Activated naive CD8-positive, alpha-beta T cell treated with anti-CD3 and anti-CD28 coated beads, Interleukin-2, amount 10 ng/mL, durations not matched to agents 7 days and 5 days (primary cell): ENCODE measurements at places on chromosomes 1 and 21. TPM values are rescaled to one million over a fixed set of nuclear protein-coding genes. Genes with fewer than 3 reads are reported as not detected.

- H3K36me3 ChIP-seq = no peaks in the 10 kb centered on the region
- no peak for DNase-seq
- peaks cover 6% of the 10 kb centered on the region for H3K27me3 ChIP-seq
- H3K4me3 ChIP-seq = no peak overlapping the region
Measured at GRCh38 chr1:78101514-78101913, 55.7 kb downstream of the GIPC2 start.

NPL gene
- total RNA-seq = 5.6 TPM

GRCh38 chr1:116900471-116901365 is 9.0 kb upstream of the PTGFRN start:
- no peaks in the 10 kb centered on the region for H3K36me3 ChIP-seq
- no peak overlapping the region for H3K27ac ChIP-seq
- no peaks in the 10 kb centered on the region for H3K4me1 ChIP-seq
- H3K4me3 ChIP-seq = no peak overlapping the region
- peaks cover 19% of the 10 kb centered on the region for H3K27me3 ChIP-seq
- DNase-seq = no peak

GRCh38 chr1:8031176-8031785 is 5.2 kb upstream of the ERRFI1 start:
- peaks cover 27% of the 10 kb centered on the region for H3K27me3 ChIP-seq
- H3K4me1 ChIP-seq = peaks cover 7% of the 10 kb centered on the region
- H3K27ac ChIP-seq = no peak overlapping the region
- no peak for DNase-seq
- H3K4me3 ChIP-seq = no peak overlapping the region

UQCRH gene
- 250 TPM for total RNA-seq

DISC1 gene
- 11.2 TPM for total RNA-seq

SYDE2 gene
- total RNA-seq = 4.6 TPM

OR2T10 gene
- not detected for total RNA-seq

FBXO28 gene
- total RNA-seq = 32.3 TPM

- no peaks in the 10 kb centered on the region for H3K36me3 ChIP-seq
- peak within 1 kb of the TSS; percentile 86 for H3K4me3 ChIP-seq
- peaks cover 37% of the 10 kb centered on the region for H3K4me1 ChIP-seq
- no peaks in the 10 kb centered on the region for H3K27me3 ChIP-seq
Measured at GRCh38 chr21:45074048-45074817, at the start of gene ADARB1. TSS of gene ADARB1 (plus strand) at chr21:45074580. CDS start at chr21:45171657, 97,077 bp downstream.

COQ8A gene
- total RNA-seq = 30.2 TPM

DNA sequence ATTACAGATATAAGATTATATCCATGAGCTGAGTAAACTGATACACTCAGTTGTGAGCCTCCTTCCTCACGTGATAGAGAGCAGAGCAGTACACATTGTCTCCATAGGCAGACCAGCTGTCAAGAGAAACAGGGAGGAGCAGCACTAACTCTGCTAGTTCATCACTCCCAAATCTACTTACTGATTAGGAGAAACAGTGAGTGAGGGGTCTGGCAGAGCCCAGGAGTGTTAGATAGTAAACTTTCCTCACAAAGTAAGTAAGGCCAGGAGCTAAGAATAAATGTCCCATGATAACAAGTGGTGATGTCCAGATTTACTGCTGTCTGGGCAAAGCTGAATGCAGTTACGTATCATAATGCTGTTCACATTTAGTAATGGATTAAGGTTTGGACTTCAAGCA is 168.6 kb upstream of the KCNK2 start:
- no peaks in the 10 kb centered on the region for H3K36me3 ChIP-seq
- no peak overlapping the region for H3K27ac ChIP-seq
- DNase-seq = no peak
- no peak overlapping the region for H3K4me3 ChIP-seq

S100A10 gene
- total RNA-seq = 544 TPM

- DNase-seq = no peak
- peaks cover 29% of the 10 kb centered on the region for H3K4me1 ChIP-seq
- H3K36me3 ChIP-seq = peaks cover 36% of the 10 kb centered on the region
- H3K4me3 ChIP-seq = no peak overlapping the region
- H3K27ac ChIP-seq = no peak overlapping the region
Measured at GRCh38 chr1:183487674-183488442, 15.6 kb downstream of the SMG7 start.

DNA sequence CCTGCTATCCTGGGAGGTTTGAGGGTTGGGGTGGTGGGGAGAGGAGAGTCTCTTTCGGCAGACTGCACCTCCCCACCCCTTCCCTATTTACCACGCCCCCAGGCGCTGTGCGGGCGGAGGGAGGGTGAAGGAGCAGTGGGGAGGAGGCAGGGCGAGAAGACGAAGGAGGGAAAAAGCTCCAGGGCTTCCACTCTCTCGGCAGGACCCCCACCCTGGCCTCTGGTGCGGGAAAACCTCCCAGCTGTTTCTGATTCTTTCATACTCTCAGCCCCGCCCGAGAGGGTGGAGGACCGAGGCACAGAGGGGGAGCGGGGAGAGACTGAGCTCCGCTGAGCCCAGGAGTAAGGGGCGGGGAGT is 866 bp upstream of the WNT2B start:
- H3K27ac ChIP-seq = no peak overlapping the region
- peaks cover 1% of the 10 kb centered on the region for H3K4me1 ChIP-seq
- peak overlapping the region; percentile 75 for H3K4me3 ChIP-seq
- no peaks in the 10 kb centered on the region for H3K36me3 ChIP-seq
- DNase-seq = no peak
- H3K27me3 ChIP-seq = peaks cover 61% of the 10 kb centered on the region

DNA sequence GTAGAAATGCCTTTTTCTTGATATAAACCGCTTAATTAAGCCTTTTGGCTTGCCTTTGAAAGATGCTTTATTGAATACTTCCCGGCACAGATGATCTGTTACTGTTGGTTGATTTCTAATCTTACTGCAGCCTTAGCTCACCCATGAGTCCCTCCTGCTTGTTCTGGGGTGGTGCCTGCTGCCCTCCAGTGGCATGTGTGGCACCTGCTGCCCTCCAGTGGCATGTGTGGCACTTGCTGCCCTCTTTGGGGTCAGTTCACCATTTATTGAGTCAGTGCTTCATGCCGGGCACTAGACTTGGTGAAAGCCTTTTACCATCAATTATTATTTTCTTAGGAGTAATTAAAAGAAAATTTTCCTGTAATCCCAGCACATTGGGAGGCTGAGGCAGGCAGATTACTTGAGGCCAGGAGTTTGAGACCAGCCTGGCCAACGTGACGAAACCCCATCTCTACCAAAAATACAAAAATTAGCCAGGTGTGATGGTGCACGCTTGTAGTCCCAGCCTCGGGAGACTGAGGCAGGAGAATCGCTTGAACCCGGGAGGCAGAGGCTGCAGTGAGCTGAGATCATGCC is 54.3 kb downstream of the ADARB1 start:
- H3K4me3 ChIP-seq = no peak overlapping the region
- H3K27me3 ChIP-seq = no peaks in the 10 kb centered on the region
- H3K27ac ChIP-seq = peak overlapping the region; percentile 46
- peaks cover 9% of the 10 kb centered on the region for H3K36me3 ChIP-seq
- DNase-seq = peak; percentile 76

DNA sequence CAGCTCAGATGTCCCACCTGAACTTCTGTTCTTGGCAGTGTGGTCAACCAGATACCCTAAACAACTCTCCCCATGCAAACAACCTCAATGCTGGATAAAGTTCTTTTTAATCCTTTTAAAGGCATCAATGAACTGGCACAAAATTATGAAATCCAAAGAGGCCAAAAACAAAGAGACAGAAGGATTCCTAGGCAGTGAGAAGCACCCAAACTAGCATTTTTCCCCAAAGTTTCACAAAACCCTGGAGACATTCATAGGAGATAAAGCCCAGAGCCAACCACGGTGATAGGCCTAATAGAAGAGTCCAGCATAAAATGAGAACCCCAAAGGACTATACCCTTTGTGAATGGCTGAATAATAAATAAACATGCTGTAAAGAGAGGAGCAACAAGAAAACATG is 50.7 kb downstream of the MATN1 start:
- no peaks in the 10 kb centered on the region for H3K4me1 ChIP-seq
- no peak overlapping the region for H3K27ac ChIP-seq
- no peak for DNase-seq
- peaks cover 12% of the 10 kb centered on the region for H3K27me3 ChIP-seq
- H3K36me3 ChIP-seq = peaks cover 3% of the 10 kb centered on the region
- H3K4me3 ChIP-seq = no peak overlapping the region

DNA sequence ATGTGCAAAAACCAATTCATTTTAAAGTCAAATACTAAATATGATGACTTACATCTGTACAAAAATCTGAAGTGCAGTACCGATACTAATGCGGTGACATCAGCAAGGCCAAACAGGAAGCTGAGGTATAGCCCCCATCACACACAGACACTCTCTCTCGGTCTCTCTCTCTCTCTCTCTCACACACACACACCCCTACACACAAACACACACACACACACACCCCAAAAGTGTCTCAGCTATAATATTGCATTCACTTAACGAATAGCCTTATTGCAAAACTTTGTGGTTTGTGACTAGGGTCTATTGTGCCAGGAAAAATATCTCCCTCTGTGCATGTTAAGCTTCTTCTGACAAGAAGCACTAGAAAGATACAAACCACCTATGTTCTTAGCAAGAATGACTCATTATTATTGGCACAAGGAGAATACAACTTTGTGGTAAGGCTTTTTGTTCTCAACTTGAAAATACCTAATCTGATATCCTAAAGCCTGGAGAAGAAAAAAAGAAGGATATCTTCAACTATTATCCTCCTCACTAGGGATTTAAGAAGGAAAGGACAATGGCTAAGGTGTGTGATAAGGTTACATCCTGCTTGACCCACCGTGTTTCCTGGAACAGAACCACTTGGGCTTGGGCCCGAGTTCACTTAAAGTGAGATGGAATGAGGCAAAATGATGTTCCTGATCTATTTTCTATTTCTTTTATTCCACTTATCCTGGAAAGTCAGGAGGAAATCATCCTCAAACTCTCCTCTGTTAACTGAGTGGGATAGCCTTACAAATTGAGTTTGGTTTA is 107.1 kb downstream of the NIBAN1 start:
- peak overlapping the region; percentile 43 for H3K4me3 ChIP-seq
- H3K4me1 ChIP-seq = peaks cover 28% of the 10 kb centered on the region
- no peaks in the 10 kb centered on the region for H3K27me3 ChIP-seq
- peaks cover 16% of the 10 kb centered on the region for H3K36me3 ChIP-seq

DNA sequence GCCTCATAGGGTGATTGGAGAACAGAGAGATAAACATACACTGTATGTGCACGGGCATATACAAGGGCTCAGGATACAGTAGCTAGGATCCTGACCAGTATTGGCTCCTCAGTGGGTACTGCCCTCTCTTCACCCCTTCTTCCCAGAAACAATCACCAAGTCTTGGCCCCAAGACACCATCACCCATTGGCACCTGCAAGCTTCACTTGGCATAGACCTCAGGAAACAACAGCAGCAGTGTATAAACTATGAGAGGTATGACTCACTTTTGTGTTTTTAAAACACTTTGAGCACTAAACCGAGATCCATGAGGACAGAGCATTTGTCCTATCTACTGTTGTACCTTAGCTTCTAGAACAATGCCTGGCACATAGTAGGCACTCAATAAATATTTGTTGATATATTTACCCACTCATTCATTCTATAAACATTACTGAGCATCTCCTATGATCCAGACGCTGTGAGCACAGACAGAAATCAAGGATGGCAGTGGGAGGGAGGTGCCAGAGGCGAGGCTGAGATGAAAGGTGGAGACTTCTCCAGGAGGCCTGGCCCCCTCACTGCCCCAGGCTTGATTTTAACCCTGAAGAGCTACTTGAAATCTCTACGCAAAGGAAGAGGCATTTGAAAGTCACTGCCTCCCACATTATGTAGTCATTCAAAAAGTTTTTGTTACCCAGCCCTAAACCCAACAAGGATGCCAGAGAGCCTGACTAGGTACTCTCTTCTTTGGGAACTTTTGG is 95.2 kb downstream of the CAMK2N1 start:
- no peak for DNase-seq
- H3K4me3 ChIP-seq = no peak overlapping the region
- no peak overlapping the region for H3K27ac ChIP-seq
- H3K4me1 ChIP-seq = no peaks in the 10 kb centered on the region

- no peak overlapping the region for H3K27ac ChIP-seq
- peaks cover 25% of the 10 kb centered on the region for H3K27me3 ChIP-seq
- no peak overlapping the region for H3K4me3 ChIP-seq
- H3K4me1 ChIP-seq = no peaks in the 10 kb centered on the region
- no peaks in the 10 kb centered on the region for H3K36me3 ChIP-seq
- no peak for DNase-seq
Measured at GRCh38 chr1:86435327-86435726, 11.4 kb downstream of the CLCA2 start.

DNA sequence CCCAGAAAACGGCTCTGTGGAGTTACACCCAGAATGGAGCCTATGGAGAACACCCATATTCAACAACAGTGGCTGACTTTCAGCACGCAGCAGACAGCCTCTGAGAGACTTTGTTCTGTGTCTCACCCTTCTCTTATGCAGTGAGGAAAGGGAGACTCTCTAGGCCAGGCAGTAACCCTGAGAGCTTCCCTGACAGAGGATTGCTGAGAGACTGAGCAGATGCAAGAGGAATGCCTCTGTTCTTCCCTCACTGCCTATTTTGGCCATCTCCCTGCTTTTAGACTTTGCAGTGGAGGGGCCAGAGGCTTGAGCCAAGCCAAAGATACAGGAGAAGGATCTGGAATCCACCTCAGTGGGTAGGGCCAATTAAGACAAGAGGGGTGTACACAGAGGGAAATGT is 41.8 kb upstream of the SLC16A1 start:
- no peak overlapping the region for H3K4me3 ChIP-seq
- DNase-seq = no peak
- no peaks in the 10 kb centered on the region for H3K4me1 ChIP-seq
- peaks cover 21% of the 10 kb centered on the region for H3K36me3 ChIP-seq

LGR6 gene
- 2.7 TPM for total RNA-seq

GRCh38 chr1:64685765-64686341 is 59.0 kb upstream of the RAVER2 start:
- no peaks in the 10 kb centered on the region for H3K4me1 ChIP-seq
- H3K36me3 ChIP-seq = no peaks in the 10 kb centered on the region
- no peaks in the 10 kb centered on the region for H3K27me3 ChIP-seq
- no peak overlapping the region for H3K27ac ChIP-seq
- no peak overlapping the region for H3K4me3 ChIP-seq
- DNase-seq = no peak

- no peak overlapping the region for H3K27ac ChIP-seq
- no peak for DNase-seq
- H3K4me1 ChIP-seq = no peaks in the 10 kb centered on the region
- no peak overlapping the region for H3K4me3 ChIP-seq
- no peaks in the 10 kb centered on the region for H3K36me3 ChIP-seq
Measured at GRCh38 chr1:167573035-167573434, 19.5 kb upstream of the CREG1 start.

DNA sequence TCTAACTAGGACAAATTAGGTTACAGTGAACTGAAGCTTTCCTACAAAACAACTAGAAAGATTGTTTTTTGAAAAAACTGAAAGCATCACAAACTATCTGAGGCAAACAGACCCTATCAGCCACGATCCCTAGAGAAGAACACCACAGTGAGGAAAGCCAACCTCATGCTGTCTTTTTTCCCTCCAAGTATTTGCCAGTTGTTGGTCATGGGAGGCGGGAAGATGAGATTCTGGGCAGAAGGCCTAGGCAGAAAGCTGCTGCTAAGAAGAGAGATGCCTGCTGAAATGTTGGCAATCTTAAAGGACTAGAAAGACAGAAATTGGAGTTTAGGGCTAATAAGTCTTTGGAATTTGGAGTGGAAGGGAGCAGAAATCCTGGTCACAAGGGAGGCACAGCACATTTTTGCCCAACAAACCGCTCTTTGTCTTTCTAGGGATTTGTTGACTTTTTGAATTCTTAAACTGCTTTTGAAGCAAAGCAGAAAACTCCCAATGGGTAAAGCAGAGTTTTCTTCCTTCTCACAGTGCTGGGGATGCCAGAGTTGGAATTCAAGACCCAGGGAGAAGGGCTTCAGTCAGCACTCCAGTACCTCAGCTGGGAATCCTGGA is 83.9 kb downstream of the MT1HL1 start:
- DNase-seq = no peak
- H3K27ac ChIP-seq = no peak overlapping the region
- H3K27me3 ChIP-seq = peaks cover 4% of the 10 kb centered on the region
- H3K4me1 ChIP-seq = no peaks in the 10 kb centered on the region
